H1 (cell line): ENCODE measurements at places on chromosomes 6 and 20. TPM values are rescaled to one million over a fixed set of nuclear protein-coding genes. Genes with fewer than 3 reads are reported as not detected.

DNA sequence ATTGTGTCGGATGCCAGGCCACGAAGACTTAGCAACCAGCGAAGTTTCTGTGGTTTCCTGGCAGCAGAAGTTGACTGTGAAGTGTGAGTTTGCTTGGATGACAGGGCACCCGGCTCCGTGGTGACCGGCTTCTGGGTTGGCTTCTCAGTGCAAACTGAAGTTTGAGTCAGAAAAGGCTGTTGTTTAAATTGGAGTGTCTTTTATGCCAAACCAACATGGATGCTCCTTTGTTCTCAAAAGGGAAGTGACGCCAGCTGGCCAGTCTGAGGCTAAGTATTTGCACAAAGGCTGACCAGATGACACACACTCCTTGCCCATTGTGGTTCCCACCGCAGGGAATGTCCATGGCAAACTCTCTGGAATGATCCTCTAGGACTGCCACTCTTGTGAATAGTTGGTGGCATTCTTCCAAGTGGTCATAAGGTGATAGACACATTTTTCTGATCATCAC, 164.8 kb upstream of the QKI start:
- no peak for DNase-seq

DNA sequence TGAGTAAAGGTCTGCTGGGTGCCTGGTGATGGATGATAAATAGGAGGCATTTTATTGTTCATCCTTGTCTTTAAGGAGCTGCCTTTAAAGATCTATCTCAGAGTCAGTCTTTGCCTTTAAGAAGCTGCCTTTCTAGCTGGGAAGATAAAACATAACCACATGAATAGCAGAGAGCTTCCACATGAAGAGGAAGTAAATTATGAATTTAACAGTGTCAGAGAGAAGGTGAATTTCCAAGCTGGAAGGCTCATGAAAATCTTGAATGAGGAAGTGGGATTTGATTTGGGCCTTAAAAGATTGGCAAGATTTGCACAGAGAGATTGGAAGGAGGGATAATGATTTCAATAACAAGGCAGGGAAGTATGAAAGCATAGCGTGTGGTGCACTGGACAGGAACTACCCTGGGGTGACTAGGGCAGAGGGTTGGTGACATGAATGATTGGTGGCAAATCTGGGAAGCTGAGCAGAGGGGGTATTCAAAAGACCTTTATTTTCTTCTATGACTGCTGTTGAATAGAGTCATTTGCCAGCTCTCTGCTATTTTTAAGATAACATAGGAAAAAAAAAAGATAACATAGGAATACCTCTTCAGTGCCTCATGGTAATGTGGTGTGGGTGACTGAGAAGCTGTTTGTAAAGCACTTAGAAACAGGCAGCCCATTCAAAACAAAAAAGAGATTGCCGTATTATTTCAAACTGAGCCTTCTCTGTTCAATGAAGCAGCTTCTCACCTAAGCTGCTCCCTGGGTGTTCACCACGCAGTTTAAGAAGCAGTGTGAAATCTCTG, 591.6 kb downstream of the PKHD1 start:
- DNase-seq, result no peak

DNA sequence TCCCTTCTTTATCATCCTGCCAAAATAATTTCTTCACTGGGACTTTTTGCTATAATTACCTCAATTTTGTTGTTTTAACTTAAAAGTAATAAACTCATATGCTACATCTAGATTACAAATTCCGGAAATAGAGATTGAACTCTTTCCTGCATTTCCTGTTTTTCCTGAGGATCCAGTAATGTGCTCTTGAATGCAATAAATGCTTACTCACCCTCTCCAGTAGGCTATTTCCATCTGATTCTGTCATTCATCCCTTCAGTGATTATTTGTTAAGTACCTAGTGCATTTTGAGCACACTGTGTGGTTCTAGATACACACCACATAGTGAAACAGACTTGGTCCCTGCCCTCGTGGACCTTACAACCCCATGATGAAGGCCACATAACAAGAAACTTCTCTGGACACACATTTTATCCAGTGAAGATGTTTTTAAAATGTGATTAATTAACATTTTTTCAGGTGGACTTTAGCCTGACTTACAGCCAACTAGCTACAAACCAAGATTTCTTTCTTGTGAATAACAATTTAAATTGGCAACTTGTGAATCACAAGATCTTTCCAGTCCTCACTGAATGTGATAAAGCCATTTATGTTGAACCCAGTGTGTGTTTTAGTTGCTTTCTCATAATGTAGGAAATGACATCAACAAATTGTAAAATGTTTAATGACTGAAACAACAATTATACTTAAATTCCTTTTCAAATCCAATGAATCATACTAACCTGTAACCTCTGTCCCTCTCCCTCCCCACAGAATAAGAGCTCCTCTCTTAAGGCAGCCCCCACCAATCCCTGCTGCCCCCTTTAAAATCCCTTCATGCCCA, 272.3 kb downstream of the KHDC1L start:
- no peak for DNase-seq

DNA sequence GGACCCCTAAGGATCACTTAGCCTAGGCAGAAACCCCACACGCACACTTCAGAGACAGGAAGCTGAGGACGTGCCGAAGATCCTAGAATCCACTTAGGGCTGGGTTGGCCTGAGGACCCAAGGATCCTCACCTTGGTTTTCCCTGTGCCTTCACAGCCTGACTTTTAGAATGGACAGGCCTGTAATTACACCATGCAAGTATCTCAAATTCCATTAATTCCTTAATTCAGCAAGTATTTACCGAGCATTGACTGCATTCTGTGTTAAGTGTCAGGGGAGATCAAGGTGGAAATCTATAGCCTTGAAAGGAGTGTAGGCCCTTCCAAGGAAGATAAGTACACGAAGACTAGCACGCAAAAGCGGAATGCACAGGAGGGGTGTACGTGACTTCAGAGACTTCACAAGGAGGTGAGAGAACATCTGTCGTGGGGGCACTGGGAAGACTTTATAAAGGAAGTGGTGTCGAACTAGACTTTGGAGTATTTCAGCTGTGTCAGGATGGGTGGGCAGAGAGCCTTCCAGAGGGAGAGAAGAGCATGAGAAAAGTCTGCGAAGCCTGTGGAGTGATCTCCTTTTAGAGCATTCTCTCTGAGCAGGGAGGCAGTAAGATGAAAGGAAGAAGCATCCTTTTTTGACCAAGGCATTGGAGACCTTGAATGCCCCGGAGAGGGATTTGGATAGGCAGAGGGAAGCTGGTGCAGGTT, 4.0 kb downstream of the DSP start:
- DNase-seq, result no peak

GRCh38 chr6:125834348-125834747, 43.6 kb downstream of the NCOA7 start:
- no peak for DNase-seq

GABRR1 gene
- 0.52 and 0.63 TPM in 2 replicates for polyA plus RNA-seq

SLC12A5 gene
- 1.9 and 2.8 TPM in 2 replicates for polyA plus RNA-seq

NRSN1 gene
- polyA plus RNA-seq, result 0.03 and 0.15 TPM in 2 replicates
